HCT116 (cell line): ENCODE measurements at places on chromosomes 2 and 18. TPM values are rescaled to one million over a fixed set of nuclear protein-coding genes. Genes with fewer than 3 reads are reported as not detected.

RAX gene
- not detected for total RNA-seq

CTAGE1 gene
- total RNA-seq = not detected

DNAJC5G gene
- total RNA-seq = 2.5 TPM

CYP27A1 gene
- total RNA-seq = 1.6 TPM

MROH2A gene
- not detected for total RNA-seq

CD8B2 gene
- not detected for total RNA-seq

UBE2F gene
- total RNA-seq = 32.8 TPM

ARHGAP15 gene
- 0.42 TPM for total RNA-seq

DNA sequence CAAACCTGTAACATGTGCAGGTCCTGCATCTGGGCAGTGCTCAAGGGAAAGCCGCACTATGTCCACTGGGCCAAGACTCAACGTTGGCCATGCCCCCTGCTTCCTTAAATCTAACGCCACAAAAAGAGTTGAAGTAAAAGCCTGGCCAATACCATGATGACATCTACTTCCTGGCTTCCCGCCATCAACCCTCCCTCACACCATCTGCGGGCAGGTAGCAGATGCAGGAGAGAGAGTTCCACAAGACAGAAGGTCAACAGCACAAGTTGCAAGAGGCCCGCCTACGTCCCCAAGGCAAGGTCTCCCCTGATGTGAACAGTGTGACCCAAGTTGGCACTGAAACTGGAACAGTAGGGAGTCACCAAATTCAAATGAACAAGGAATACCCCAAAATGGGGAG lies 48.4 kb downstream of the ABCG8 start:
- DNase-seq = no peak

DNA sequence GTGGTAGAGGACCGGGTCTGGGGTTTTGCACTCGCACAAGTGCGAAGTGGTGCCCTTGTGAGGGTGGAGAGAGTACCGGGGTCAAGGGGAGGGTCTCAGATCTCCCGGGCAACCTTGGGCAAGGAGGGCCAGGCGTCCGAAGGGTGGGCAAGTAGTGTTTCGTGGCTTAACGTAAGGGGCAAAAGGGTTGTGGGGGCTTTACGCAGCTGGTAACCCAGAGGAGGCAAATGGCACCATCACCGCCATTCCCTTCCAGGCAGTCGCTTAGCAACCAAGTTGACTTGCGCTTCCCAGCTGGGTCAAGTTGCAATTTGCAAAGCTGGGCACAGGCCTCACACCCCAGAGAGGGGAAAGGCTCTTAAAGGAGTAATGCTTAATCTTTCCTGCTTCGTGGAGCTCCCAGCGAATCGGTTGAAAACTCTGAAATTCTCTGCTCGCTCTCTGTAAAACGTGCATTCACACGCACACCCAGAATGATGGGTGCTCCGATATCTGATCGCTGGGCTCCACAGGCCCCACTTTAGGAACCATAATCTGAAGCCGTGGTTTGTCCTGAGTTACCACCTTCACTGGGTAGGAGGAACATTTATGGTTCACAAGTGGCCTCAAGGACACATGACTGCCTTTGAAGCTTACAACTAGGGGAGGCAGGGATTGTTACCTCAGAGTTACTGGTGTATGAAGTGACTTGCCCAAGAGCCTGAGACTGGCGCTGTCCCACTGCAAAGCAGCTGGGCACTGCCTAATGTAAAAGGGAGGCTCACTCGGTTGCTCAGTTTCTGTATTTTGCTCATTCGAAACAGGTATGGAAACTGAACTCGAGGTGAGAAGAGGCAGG lies 127.9 kb downstream of the UXS1 start:
- no peak for DNase-seq

DNA sequence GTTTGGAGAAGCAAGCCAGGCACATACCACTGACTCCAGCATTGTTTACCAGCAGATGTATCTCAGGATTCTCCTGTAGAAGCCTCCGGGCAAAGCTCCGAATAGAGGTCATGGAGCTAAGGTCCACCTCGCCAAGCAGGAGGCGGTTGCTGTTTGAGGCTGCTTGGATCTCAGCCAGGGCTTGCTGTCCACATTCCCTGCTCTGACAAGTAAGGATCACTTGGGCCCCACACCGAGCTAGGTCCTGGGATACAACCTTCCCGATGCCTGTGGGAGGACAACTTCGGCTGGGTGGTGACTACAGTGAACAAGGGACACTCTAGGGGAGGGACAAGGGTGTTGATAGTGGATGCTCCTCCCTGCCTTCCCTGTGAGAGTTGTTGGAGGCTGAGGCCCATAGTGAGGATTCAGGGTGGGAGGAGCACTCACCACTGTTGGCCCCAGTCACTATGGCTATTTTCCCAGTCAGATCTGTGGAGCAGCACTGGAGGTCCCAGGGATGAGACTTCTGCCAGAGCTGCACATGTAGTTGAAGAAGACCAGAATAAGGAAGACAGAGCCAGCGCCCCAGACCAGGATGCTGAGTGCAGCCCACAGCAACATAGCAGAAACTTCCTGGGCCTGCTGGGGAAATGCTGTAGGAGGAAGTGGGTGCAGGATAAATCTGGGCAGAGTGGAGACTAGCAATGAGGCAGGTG lies 8.3 kb downstream of the C2orf81 start:
- DNase-seq = no peak

DNA sequence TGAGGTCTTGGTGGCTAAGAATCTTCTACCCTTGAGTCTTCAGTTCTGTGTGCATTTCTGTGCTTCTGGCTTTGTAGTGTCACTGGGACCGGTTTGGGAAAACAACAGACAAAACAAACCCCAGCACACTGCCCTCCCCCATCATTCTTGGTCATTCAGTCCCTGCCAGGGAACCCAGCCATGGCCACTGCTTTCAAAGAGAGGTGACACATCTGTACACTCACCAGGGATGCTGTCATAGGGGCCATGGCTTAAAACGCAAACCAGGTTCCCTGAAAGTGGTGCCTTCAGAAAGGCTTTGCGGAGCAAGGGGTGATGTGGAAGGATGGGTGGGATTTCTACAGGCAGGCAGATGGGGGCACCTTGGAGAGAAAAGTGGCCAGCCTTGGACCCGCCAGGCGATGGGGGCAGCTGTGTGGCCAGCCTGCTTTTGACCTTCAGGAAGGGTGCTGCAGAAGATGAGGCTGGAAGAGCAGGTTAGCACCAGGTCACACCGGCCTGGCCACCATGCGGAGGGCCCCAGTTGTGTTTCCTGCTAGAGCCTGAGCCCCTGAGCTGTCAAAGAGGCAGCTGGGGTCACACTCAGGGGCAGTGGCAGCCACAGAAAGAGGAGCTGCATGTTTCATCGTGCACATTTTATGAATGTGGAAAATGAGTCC lies 101.3 kb downstream of the INHBB start:
- DNase-seq = no peak

DNA sequence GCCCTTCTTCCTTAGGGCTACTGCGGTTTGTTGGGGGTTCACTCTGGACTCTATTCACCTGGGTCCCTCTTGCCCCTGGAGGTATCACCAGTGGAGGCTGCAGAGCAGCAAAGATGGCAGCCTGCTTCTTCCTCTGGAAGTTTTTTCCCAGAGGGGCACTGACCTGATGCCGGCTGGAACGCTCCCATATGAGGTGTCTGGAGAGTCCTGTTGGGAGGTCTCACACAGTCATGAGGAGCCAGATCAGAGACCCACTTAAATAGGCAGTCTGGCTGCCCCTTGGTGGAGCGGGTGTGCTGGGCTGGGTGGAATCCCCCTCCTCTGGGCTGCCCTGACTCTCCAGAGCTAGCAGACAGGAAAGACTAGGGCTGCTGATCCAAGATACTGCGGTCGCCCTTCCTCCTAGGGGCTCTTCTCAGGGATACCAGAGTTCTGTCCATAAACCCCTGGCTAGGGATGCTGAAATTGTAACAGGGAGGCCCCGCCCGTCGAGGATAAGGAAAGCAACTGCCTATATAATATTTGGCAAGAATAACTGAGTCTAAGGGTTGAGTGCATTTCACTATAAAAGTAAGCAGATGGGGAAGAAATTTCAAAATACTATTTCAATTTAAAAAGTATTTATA lies 140.7 kb downstream of the NOL4 start:
- DNase-seq = no peak

DNA sequence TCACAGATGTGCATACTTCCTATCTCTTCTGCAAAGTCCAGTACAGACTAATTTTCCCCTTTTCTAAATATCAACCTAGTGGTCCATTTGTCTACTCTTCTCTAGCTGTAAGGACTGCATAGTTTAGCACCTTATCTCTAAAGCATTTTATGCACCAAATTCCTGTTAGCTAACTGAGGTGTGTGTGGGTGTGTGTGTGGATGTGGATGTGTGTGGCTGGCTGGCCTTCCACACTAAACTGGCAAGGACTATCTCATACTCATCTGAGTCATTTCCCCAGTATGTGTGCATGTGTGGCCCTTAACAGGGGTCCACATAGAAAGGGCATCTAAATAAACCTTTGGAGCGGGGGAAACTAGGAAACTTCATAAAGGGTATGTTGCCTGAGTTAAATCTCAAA lies 139.6 kb downstream of the TTC32 start:
- DNase-seq = no peak

- no peak for DNase-seq
Measured at GRCh38 chr18:24071029-24071428, 56.5 kb downstream of the TTC39C start.

GRCh38 chr18:6414118-6414722 lies 491 bp downstream of the L3MBTL4 start:
- DNase-seq = no peak

GRCh38 chr2:63737081-63737751 lies 104.5 kb upstream of the UGP2 start:
- DNase-seq = no peak

GRCh38 chr2:45024600-45025291 lies 15.5 kb upstream of the SIX2 start:
- peak; percentile 27 for DNase-seq

DNA sequence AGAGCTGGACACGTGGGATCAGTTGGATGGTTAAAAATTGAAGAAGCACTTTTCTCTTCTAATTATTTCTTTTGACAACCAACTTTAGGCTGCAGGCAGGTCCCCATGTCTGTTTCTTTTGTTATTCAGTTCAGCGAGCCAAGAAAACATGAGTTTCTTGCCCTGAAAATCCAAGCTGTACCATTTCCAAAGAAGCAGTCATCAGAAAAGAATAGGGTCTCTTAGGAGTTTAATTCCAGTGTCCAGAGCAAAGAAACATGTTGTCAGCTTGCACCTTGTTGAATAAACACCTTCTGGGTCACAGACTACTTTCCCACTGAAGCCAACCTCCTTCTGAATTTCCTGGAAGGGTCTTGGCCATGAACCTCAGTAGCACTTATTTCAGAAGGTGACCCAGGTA lies 170.5 kb upstream of the COPS8 start:
- DNase-seq = no peak

GRCh38 chr2:26298286-26298637 lies 47.7 kb upstream of the SELENOI start:
- no peak for DNase-seq

DNA sequence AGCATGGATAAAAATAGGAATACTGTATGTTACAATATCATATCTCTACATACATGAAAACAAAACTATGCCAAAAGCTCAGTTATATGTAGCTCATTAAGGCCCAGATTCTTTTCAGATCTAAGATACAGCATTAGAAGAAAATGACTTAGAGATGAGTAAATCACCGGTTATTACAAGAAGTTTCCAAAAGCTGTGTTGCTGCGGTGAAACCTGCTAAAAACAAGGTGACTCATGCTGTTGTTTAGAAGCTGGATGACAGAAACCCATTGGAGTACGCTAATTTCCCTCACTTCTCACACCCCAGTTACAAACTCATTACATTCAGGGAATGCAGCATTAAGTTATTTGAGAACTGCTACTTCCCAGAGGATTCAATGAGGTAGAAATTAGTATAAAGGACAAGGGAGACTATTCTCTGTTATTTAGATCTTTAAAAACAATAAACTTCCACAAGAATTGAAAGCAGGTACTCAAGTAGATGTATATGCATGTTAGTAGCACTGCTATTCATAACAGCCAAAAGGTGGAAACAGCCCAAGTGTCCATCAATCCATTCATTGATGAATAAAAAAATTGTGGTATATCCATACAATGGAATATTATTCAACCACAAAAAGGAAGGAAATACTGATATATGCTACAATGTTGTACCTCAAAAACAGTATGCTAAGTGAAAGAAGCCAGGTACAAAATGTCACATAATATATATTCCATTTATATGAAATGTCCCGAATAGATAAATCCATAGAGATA lies 32.6 kb downstream of the RBKS start:
- no peak for DNase-seq

GRCh38 chr2:131050896-131051295 lies 42.4 kb downstream of the FAM168B start:
- no peak for DNase-seq

GRCh38 chr2:135149251-135149650 lies 97.2 kb downstream of the RAB3GAP1 start:
- DNase-seq = no peak

DNA sequence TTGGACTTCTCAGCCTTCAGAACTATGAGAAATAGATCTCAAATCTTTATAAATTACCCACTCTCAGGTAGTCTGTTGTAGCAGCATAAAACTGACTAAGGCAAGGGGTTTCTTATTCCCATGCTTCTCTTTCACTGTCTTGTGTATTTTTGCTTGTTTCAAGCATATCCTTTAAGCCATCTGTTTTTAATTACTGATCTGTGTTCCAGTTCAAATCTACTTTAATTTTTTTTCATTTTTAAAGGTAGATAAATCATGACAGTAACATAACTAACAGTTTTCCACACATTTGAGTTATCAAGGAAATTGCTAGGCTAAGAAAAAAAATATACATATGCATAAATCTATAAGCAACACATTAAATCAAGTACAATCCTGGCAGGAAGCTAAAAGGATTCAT lies 317.9 kb upstream of the TNP1 start:
- no peak for DNase-seq

DNA sequence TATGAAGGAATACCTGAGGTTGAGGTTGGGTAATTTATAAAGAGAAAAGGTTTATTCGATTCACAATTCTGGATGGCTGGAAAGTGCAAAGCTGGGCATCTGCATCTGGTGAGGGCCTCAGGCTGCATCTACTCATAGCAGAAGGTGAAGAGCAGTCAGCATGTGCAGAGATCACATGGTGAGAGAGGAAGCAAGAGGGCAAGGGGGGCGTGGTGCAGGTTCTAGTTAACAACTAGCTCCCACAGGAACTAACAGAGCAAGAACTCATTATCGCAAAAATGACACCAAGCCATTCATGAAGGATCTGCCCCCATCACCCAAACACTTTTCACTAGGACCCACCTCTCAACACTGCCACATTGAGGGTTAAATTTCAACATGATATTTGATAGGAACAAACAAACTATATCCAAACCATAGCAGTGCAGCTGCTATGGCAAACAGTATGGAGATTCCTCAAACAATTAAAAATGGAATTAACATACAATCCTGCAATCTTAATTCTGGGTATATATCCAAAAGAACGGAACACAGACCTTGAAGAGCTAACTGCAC lies 72.8 kb upstream of the LDLRAD4 start:
- DNase-seq = no peak

- no peak for DNase-seq
Measured at GRCh38 chr2:54429811-54430551, 26.1 kb upstream of the SPTBN1 start.

GRCh38 chr2:173708806-173709205 lies 256.4 kb downstream of the SP3 start:
- no peak for DNase-seq

GRCh38 chr2:12623051-12623450 lies 93.7 kb upstream of the TRIB2 start:
- no peak for DNase-seq

GRCh38 chr2:199456383-199457146 lies 1.2 kb downstream of the SATB2 start:
- no peak for DNase-seq

GRCh38 chr2:234318361-234318760 lies 178.5 kb downstream of the ARL4C start:
- DNase-seq = no peak
